Omental fat pad (tissue), 4 donors: ENCODE measurements at places on chromosomes 3 and 15.

- no peak for DNase-seq
These were observed 255.1 kb upstream of the CMC1 start for GRCh38 chr3:27986234-27986879.

DNA sequence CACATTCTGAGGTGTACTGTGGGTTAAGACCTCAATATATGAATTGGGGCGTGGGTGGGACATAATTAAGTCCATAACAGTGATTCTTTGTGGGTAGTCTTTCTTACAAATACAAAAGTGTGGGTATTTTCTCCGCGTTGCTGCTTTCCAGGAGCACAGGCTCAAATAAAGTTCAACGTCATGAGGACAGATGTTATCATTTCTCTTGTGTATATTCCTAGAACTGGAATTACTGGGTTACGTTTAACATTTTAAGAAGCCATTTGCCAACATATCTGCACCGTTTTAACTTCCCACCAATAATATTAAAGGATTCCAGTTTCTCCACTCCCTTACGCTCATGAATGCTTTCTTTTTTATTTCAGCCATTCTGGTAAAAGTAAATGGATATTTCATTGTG, 39.6 kb downstream of the ZNF860 start:
- DNase-seq = no peak

DNA sequence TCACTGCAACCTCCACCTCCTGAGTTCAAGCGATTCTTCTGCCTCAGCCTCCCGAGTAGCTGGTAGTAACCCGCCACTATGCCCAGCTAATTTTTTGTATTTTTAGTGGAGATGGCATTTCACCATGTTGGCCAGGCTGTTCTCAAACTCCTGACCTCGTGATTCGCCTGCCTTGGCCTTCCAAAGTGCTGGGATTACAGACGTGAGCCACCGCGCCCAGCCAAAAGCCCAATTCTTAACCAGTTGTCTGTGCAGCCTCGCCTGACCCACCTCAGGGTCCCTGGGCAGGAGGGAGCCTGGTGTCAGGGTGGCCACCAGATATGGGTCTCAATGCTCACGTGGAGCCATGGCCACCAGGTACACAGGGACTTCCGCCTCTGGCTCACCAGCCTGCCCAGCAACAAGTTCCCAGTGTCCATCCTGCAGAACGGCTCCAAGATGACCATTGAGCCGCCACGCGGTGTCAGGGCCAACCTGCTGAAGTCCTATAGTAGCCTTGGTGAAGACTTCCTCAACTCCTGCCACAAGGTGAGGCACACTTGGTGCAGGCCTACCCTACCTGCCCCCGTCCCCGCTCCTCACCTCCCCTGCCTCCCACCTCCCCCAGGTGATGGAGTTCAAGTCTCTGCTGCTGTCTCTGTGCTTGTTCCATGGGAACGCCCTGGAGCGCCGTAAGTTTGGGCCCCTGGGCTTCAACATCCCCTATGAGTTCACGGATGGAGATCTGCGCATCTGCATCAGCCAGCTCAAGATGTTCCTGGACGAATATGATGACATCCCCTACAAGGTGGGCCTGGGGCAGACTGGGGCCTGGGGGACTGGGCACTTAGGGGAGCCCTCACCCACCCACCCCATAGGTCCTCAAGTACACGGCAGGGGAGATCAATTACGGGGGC, 48.6 kb downstream of the SEMA3G start:
- DNase-seq = no peak

DNA sequence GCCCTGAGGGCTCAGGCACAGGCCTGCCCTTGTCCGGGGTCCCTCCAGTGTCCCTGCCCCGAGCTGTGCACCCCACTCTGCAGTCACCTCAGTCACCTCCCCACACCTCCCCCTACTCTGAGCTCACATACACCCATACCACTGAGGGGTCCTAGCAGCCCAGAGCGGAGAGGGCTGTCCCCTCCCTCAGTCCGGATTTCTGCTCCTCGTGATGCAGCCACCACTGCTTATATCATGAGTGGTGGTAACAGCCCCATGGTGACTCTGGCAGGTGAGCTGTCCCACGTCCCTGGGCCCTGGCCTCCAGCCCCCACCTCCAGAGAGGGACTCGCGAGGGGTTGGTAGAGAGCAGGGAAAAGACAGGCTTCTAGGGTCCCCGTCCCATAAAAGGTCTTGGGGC, 8.0 kb downstream of the CSPG4 start:
- no peak for DNase-seq

GRCh38 chr15:70140025-70140542, 42.4 kb upstream of the TLE3 start:
- no peak for DNase-seq

- DNase-seq = no peak
These were observed 270.0 kb upstream of the TPRG1 start for GRCh38 chr3:188901671-188902287.

DNA sequence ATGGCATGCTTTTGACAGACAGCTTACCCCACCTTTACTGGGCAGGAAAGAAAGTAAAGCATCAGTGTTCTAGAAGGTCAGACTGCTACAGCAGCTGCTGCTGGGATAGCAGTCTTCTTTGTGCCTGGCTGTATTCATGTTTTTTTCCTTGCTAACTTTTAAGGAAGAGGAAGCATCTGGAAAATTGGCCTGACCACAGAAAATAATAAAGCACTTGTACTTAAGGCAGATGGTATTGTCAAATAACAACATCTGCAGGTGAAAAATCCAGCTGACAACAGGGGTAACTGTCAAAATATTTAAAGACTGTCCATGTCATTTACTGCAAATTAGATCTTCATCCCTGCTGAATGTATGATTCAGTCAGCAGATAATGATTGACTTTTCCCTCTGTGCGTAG, 229.0 kb downstream of the OXSM start:
- DNase-seq = no peak

DNA sequence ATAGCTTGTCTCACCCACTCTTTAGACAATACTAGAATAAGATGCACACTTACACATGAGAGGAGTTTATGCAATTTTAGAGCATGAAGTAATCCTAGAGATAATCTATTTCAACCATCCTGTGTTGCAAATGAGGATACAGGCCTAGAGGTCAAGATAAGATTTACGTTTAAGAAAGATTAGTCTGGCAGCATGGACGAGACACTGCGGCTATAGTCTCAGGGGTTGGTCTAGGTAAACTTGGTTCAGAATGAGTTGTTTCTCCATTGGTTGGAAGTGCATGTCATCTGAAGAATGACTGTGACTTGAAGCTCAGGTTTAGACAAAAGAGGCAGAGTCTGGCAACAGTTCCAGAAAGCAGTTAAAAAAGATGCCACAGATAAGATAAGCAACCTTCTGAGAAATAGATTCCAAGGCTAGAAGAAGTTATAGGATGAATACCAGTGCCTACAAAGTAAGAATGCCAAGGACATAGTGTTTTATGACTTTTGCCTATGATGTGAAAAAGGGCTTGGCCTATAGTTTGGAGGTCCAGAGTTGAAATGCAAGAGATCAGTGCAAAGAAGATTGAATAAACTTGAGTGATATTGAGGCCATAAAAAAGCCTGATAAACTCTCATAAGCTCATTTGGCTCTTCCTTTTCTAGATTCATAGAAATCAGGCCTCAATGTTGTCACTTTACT, 631.0 kb downstream of the SQOR start:
- DNase-seq = no peak

GRCh38 chr3:140249188-140249587, 314.2 kb downstream of the CLSTN2 start:
- DNase-seq = no peak

GRCh38 chr3:38210141-38210757, 44.9 kb downstream of the OXSR1 start:
- DNase-seq = no peak

- no peak for DNase-seq
These were observed 4.8 kb downstream of the SMAD6 start for GRCh38 chr15:66706840-66707239.

DNA sequence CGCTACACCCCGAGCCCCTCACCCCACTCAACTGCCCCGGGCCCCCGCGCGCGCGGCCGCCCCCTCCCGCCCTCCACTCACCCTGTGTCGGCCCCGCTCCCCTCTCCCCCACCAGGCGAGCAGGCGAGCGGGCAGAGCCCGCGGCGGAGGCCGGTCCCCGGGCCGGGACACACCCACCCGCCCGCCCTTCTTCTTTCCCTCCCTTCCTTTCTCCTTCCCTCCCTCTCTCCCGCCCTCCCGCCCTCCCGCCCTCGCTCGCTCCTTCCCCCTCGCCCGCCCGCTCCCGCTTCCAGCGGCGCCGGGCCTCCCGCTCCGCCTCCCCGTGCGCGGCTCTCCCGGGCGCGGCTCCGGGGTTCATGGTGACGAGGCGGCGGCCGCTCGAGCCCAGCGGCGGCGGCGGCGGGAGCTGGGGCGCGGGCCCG, at the start of gene CTDSPL:
Gene CTDSPL (plus strand): TSS at position 261 of the 422 bp plus-strand sequence. CDS start 320 bp downstream, outside the sequence.
- DNase-seq = no peak

DNA sequence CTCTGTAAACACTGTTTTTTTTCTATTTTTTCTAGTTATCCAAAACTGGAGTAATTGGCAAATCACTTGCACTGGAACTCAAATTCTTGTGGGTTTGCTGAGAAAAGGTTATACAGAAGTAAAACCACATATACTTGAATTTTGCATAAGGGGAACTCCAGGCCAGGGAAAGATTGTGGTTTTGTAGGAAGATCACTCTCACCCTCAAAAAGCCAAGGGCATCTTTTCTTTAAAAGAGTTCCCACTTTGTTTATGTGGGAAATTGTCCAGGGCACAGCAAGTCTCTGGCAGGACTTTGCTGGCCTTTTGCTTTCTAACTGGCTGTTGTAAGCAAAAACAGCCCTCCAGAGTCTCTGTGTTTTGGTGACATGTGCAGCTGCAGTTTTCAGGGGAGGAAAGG, 340.3 kb upstream of the RBMS3 start:
- no peak for DNase-seq

- no peak for DNase-seq
These were observed 40.8 kb downstream of the MGLL start for GRCh38 chr3:127781411-127782001.

DNA sequence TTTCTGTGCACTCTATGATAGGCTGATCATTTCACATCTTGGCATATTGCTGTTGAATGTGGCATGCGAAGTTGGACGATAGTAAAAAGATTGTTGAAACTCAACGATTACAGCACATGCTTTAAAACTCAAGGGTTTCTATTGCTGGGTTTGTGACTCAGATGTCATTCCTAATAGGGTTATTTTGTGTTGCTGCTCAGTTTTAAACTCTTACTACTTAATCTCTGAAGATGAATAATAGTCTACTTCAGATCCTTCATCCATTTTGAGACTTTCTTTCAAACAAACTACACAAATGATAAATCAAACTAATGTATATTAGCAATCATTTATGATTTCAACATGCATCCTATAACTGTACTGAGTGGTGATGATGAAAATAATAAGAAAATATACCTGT, 71.3 kb upstream of the MBNL1 start:
- DNase-seq = no peak

- no peak for DNase-seq
These were observed 36.5 kb downstream of the RPN1 start for GRCh38 chr3:128614076-128614475.

DNA sequence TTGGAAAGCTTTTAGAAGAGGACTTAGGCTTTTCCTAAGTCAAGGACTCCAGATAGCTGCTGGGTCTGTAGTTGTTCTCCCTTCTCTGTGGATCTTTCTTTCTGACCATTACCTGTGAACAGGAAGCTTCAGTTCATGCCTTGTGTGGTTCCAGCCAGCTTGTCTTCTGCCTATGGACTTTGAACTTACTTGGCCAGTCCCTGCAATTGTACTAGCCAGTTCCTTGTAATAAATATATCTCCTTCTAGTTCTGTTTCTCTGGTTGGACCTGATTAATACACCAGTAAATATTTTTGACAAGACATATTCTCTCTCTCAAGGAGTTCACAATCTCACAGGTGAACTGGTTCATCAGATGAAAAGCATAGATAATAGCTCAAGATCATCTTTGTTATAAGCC, 341.3 kb upstream of the DPPA4 start:
- DNase-seq = no peak

- DNase-seq = no peak
These were observed 123.5 kb upstream of the IL12A start for GRCh38 chr3:159865041-159865579.

- no peak for DNase-seq
These were observed 12.1 kb downstream of the TGFBR2 start for GRCh38 chr3:30618526-30618925.

- DNase-seq = no peak
These were observed 57.3 kb upstream of the DPH6 start for GRCh38 chr15:35603301-35603700.

- DNase-seq = no peak
These were observed 32.7 kb downstream of the EFHB start for GRCh38 chr3:19901337-19901736.

- DNase-seq = no peak
These were observed 8.6 kb upstream of the TP63 start for GRCh38 chr3:189622629-189623028.

GRCh38 chr3:88618021-88618645, 468.4 kb downstream of the C3orf38 start:
- DNase-seq = no peak

GRCh38 chr3:108387063-108387462, 90.7 kb downstream of the HHLA2 start:
- no peak for DNase-seq

DNA sequence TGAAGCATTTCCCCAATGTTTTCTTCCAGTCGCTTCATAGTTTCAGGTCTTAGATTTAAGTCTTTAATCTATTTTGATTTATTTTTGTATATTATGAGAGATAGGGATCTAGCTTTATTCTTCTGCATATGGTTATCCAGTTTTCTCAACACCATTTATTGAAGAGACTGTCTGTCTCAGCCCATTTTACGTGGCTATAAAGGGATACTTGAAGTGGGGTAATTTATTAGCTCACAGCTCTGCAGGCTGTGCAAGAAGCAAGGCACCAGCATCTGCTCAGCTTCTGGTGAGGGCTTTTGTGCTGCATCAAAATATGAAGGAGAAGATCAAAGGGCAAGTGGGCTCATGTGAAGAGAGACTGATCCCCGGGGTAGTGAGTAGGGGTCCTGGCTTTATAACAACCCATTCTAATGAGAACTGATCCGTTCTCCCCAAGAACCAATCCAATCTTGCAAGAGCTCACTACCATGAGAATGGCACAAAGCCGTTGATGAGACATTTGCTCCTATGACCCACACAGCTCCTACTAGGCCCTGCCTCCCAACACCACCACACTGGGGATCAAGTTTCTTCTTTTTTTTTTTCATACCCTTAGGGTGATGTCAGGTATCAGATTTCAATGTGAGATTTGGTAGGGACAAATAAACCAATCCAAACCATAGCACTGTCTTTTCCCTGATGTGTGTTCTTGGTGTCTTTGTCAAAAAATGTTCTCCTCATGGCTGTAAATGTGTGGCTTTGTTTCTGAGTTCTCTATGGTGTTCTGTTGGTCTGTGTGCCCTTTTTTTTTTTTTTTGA, 63.2 kb downstream of the IQGAP1 start:
- no peak for DNase-seq

DNA sequence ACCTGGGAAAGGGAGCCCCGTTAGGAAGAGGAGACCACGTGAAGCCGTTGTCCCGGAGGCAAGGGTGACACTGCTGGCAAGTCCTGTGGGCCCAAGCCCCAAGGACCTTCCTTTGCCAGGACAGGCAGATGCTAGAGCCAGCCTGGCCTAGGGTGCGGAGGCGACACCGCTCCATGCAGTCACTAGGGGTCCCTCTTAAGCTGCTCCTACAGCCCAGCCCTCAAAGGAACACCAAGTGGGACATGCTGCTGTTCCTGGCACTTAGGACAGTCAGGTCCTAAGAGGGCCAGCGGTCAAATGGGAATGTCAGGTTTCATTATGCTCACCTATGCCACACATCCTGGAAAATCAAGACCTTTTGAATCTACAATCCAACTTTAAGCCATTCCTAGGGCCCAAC, 59.7 kb downstream of the RPN1 start:
- DNase-seq = no peak
